ENCODE measurements at places on chromosomes 5 and 9.

DNA sequence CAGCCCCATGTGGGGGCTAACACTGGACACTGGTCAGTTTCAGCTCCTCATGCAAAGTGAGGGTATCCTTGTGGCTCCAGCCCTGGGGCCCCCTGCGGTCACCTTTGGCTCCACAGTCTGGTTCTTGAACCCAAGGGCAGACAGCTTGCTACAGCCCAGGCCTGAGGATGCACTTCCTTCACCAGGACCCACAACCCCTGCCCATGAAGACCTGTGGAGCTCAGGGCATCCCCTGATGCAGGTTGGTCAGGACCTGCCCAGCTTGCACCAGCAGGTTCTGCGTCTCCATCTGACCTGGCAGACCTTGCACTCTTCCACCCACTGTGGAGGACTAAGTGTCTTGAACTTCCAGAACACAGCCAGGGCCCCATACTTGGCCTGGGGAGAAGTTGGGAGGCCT lies 3.7 kb upstream of the MRNIP start:
- no peak for DNase-seq

- no peak for DNase-seq
Observed at GRCh38 chr5:117463881-117464570, 889.4 kb upstream of the SEMA6A start.

DNA sequence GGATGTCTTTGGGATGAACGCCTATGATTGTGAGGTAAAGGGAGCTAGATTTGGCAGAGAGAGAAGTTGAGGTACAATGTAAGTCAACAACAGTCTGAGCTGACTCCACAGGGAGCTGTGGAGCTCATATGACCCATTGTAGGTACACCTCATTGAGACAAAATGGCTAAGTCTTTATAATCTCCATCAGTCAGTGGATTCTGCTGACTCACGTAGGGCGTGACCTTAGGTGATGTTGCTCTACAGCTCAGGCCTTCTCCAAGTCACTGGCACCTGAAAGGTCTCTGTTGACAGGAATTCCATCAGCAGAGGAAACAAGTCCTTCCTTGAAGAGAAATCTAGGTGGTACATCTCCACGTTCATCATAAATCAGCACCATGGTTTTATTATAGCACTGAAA lies 118.2 kb upstream of the PRR16 start:
- no peak for DNase-seq

- DNase-seq: no peak
Observed at GRCh38 chr5:111681414-111682120, 75.4 kb downstream of the NREP start.

- no peak for DNase-seq
Observed at GRCh38 chr9:125462861-125463291, 201.2 kb downstream of the GAPVD1 start.

- no peak for DNase-seq
Observed at GRCh38 chr5:1875843-1876659, 6.7 kb downstream of the IRX4 start.

DNA sequence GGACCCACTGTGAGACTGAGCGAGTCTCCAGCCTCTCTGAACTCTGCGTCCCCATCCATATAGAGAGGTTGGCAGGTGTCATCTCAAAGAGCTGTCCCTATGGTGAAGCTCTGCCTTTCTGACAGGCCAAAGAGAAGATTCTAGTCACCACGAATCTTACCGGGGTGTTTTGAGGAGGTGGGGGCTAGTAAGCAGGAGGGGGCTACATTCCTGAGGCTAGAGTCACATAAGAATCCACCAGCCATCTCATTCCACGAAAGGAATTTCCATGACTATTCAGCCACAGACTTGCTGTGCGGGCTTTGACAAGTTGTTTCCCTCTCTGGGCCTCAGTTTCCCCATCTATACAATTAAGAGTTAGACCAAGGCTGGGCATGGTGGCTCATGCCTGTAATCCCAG lies 16.3 kb downstream of the PDGFRB start:
- no peak for DNase-seq

DNA sequence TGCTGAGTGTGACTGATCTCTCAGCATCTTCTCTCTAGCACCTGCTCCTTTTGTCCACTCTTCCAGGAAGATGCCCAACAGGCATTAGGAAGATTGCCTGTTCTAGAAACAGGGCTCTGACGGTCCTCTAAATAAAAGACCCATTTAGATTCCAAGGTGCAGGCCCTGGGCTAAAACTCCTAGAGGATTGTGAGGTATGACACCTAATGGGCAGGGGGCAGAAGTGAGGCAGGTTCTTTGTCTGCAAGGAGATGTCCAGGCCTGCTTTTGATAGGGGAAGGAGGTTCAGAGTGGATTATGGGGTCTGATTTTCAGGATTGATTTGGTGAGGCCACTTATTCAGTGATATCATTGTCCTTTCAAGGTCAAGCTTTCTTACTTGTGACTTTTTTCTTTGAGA lies 140.8 kb upstream of the TRPC7 start:
- DNase-seq: no peak

- DNase-seq: no peak
Observed at GRCh38 chr5:14465116-14465515, 116.5 kb upstream of the OTULINL start.

GRCh38 chr5:135327429-135328127 lies 71.5 kb downstream of the MACROH2A1 start:
- no peak for DNase-seq

DNA sequence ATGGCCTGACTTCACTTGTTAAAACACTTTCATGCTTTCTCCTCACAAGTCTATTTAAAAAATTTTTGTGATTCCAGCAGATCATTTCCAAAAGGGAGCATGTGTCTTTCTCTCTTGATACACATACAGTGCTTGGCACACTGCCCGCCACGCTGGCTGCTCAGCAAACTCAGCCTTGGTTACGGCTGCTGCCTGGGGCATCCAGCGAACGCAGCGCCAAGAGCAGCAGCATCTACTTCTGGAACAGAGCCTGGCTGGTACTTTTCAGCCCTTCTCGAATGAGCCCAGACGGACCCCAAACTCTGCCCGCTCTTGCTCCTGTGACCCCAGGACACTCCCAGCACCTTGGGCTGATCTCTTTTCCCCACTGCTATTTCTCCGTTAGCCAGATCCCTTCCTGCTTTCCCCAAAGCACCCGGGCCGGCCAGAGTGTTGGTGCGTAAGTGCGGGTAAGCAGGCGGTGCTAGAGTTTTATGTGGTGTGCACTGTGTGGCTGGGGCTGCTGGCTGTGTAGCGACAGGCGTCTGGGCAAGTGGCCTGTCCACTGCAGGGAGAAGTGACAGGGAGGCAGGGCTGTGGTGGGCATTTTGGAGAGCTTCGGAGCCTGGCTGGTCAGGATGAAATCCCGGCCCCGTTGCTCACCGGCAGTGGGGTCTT lies 73.2 kb downstream of the SH3PXD2B start:
- no peak for DNase-seq

DNA sequence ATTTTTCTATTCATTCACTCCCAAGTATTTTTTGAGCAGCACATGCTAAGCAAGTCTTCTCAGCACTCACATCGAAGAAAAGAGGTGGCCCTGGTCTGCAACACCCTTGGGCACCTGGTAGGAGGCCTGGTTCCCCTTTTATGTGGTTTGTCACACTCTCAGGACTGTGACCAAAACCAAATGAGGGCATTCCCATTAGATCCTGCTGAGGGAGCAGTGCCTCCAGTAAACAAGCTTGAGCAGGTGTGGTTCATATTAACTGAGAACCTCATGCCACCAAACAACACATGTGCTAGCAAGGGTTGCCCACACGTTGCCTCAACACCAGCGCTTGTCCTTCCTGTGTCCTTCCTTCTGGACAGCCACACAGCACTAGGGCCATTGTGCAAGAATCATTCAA lies 26.9 kb upstream of the SYK start:
- no peak for DNase-seq

- DNase-seq: no peak
Observed at GRCh38 chr9:8492679-8493078, 693.1 kb upstream of the DMAC1 start.

DNA sequence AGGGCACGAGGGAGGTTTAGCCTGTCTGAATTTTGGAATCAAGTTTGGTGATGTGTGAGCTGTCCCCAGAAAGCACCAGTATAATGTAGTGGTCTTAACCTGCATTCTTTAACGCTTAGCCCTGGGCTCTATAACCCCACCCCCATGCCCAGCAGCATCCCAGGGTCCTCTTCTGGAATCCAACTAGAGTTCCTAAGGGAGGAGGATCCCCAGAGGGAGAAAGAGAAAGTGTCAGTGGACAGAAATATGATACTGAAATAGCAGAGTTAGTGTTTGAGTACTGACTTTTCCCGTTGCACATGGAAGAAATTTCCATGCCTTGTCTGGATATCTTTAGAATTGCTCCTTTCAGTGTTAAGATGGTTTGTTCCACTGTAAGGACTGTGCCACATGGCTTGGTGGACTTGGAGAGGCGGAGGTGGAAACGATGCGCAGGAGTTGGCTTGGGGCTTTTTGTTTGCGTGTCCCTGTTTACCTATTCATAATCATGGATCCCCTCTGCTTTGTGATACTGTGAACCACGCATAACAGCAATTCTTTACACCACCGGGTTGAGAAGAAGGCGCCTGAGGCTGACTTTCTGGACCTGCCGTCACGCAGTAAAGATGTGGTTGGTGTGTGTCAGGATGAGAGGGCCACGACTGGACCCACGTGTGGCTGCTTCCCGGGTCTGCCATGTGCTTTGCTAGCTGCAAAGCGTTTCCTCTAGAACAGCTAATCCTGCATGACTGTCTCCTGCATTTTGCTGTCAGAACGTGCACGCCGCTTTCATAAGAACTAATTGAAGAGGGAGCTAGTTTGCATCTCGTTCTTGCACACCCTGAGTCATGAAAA lies 142.3 kb downstream of the SMARCA2 start:
- DNase-seq: peak; percentile 33

DNA sequence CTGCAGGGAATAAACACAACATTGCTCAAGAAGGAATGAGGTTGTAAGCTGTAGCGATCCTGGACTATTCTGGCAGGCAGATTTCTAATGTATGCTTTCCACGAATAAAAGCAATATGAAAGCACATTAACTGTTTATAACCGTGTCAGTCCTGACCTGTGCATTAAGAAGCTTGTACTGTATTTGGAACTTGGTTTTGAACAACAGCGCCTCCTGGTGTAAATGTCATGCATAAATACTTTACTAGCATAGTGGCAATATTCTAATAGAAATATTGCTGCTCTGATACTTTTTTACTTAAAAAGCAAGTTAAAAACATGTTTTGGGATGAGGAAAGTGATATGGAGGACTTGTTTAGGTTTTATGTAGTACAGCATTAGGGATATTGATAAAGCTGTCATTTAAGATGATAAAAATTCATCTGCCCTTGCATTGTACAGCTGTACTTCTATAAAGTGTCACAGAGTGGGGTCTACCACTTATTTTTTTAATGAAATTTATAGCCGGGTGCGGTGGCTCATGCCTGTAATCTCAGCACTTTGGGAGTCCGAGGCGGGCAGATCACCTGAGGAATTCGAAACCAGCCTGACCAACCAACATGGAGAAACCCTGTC lies 70.7 kb upstream of the GNE start:
- DNase-seq: peak; percentile 18

DNA sequence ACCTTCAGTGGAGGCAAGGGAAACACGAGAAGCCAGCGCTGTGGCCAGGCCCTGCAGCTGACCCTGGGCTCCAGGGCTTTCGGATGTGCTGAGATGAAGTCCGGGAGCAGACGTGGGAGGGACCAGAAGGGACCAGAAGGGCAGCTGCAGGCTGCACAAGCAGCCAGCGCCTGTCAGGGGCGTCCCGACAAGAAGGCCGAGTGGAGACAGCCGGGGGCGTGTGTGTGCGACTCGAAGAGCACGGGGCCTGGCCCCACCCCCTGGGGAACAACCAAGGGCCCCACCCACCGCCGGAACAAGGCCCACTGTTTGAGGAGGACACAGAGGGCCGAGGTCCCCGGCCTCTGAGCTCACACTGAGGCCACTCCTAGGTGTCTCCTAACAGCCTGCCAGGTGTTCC lies 31.4 kb downstream of the SLC12A7 start:
- no peak for DNase-seq

- no peak for DNase-seq
Observed at GRCh38 chr5:115514220-115514619, 30.4 kb downstream of the FEM1C start.

DNA sequence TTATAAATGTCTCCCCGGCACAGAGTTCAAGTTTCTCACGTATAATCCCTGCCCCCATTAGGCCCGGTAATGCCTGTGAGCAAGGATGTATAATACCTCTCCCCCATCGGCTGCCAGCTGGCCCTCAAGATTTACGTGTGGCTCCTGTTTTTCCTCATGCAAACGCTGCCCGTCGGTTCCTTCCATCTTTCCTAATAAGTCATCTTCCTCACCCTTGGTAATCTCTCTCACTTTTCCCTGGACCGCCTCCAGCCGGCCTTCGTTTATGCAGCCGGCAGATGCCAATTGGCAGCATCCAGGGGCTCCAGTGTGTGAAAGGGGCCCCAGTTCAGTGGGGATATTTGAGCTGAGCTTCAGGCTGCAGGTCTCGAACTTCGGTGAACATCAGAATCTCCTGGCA lies 86.5 kb upstream of the NEURL1B start:
- DNase-seq: no peak

DNA sequence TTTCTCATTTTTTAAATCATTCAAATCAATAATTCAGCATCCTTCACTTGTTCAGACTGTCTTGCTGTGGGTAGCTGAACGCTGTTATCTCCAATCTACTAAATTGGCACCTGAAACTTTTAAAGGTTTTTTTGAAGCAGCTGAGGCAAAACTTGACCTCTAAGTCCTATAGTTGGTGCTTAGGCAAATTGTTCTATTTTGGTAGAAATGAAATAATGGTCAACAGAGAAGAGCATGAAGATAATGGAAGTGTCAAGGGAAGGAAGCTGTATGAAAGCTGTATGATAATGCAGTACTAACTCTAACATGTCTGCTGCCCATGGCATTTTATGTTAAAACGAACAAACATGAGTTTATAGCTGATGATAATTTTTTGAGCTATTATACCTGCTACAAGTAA lies 138.0 kb downstream of the GDNF start:
- no peak for DNase-seq

DNA sequence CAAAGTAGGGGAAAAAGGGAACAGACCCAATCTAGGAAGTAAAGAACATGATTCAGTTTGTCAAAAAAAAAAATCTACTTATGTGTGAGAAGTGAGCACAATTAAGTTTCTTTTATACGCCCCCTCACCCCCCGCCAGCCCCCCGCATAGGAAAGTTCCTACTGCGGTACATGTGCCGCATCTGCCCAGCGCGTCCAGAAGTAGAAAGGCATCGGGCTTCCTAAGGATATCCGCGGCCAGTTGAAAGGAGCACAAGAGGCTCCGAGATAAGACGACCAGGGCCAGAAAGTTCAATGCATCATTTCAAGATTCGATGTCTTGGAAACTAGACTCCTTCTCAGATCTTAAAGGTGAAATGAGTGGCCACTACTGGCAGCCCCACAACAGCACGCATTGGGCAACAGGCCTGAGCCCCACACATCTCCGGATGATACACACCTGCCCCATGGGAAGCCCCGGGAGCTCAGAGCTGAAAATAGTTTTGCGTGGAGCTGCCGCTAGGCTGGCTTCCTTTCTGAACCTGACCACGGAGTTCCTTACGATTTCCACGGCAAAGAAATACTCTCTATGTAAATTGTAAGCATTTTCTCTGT lies 203.9 kb downstream of the RAB3C start:
- no peak for DNase-seq

Measured in H54 (cell line).